ENCODE measurements at places on chromosomes 4 and X.
A peak's percentile ranks its signal among the peaks of the same experiment; 100 is the strongest.

DNA sequence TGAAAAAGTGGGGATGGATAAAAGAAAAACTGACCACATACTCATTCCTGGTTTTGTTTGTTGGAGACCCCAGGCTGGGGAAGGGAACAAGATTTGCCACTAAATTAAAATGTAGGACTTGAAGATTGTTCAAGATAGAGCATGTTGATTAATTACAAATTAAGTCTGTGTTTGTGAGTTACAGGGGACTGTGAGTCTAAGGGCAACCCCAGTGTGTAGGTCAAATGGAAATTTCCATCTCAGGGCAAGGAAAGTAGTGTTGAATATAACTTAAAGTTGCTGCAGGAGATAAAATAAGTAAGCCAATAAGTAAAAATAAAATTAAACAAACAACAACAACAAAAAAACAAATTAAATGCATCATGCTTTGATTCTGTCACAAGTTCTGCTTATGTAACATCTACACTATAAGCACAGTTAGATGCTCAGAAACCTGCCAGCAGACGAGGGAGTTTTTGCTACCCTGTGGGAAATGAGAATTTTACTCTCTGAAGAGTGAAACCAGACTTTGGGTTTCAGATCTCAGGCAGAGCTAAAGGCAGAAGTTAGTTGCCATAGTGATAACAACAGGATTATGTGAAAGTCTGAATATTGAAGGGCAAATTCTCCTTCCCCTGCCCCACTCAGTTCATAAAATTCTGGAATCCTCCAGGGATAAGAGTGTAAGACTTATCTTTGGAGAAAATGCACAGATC lies 352.3 kb downstream of the GRXCR1 start:
- DNase-seq, result no peak

- no peak for DNase-seq
Observed at GRCh38 chr4:126215759-126216158, 901.0 kb downstream of the FAT4 start.

DNA sequence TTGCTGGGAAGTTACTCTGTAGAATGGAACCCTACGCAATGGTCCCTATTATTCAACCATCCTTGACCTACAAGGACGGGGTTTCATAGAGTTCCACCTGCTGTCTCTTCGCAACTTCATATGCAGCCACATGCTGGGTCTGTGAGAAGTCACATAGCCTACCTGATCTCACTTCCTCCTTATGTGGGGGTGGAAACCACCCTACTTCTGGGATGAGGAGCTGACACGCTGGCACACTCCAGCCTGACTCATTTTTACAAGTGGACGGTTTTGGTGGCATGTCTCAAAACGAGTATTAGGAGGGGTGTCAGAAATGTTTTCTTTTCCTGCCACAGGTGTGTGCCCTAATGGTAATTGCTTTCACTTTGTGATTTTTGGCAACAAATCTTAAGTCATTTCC lies 36.8 kb upstream of the ARSD start:
- no peak for DNase-seq

- DNase-seq, result no peak
Observed at GRCh38 chr4:147056940-147057610, 111.4 kb upstream of the TTC29 start.

- no peak for DNase-seq
Observed at GRCh38 chrX:8413279-8413678, 51.4 kb upstream of the VCX3B start.

GRCh38 chrX:26649534-26649933 lies 433.6 kb downstream of the MAGEB5 start:
- no peak for DNase-seq

- DNase-seq, result no peak
Observed at GRCh38 chr4:140070973-140071372, 83.0 kb downstream of the MAML3 start.

GRCh38 chr4:186669159-186669731 lies 54.4 kb downstream of the FAT1 start:
- peak; percentile 60 for DNase-seq

DNA sequence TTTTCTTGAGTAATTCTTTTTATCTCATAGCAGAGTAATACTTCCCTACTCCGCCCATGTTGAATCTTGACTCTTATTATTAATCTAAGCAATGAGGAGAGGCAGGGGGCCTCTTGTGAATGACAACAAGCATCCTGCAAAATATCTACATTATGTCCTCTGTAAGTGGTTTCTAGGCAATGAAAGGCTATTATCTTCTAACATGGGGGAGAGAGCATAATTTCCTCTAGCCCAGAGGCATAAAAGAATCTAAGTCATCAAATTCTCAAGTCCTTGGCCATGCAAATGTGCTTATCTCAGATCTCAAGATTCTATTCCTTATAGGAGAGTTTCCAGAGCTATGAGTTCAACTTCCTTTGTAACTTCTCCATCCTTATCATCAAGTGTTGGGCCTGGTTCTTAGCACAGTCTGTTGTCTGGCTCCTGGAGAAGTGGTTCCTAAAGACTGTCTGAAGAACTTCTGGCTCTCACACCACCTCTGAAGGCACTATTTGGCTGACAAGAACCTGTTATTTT lies 423.1 kb upstream of the INTU start:
- DNase-seq, result no peak

DNA sequence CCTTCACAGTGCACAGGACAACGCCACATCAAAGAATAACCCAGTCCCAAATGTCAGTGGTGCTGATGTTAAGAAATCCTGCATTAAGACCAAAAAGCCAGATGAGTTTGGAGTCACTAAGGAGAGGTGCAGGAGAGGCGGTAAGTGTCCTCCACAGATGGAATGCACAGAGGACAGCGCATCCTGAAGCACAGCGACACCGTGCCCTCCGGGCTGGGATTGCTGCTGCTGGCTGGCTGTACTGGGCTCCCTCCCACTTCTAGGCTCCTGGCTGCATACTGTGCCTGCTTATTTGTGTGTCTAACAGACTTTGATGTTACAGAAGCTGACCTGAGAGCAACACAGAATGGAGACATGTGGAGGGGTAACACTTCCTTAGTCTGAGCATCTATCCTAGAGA lies 325.6 kb upstream of the BOD1L1 start:
- DNase-seq, result no peak

GRCh38 chr4:46856333-46856732 lies 52.7 kb downstream of the COX7B2 start:
- no peak for DNase-seq

GRCh38 chrX:136816975-136817374 lies 36.2 kb upstream of the ARHGEF6 start:
- DNase-seq, result peak; percentile 23

DNA sequence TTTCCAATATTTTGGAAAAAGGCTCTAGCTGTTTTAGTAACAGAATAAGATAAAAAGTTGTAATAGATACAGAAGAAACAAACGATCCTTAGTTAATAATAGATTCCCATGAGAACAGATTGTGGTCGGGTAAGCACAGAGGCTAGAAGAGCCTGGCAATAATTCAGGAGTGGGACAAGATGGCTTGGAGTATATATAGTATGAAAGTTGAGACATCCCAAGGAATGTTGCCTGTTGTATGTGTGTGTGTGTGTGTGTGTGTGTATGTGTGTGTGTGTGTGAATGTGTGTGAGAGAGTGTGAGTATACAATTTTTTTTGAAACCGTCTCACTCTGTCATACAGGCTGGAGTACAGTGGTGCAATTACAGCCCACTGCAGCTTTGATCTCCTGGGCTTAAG lies 150.7 kb downstream of the PDGFC start:
- DNase-seq, result no peak

DNA sequence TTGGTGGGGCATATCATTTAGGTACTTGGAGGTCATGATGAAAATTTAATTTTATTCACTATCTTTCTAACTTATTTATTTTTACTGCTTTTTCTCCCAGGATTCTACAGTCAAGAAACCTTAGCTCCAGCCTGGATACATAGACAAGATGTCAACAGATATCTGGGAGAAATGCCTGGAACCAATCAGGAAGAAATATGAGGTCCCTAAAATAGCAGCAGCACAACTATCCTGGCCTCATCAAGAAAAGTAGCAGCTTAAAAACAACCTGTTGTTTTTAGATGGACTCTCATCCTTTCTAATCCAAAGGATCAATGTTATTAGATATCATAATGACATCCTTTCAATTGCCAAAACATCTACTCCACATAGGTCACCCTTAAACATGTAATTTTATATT lies 54.5 kb downstream of the MAOB start:
- DNase-seq, result no peak

- DNase-seq, result no peak
Observed at GRCh38 chr4:12118651-12119213, 690.0 kb upstream of the HS3ST1 start.

- peak; percentile 1 for DNase-seq
Observed at GRCh38 chr4:64384237-64385203, 24.7 kb downstream of the TECRL start.

DNA sequence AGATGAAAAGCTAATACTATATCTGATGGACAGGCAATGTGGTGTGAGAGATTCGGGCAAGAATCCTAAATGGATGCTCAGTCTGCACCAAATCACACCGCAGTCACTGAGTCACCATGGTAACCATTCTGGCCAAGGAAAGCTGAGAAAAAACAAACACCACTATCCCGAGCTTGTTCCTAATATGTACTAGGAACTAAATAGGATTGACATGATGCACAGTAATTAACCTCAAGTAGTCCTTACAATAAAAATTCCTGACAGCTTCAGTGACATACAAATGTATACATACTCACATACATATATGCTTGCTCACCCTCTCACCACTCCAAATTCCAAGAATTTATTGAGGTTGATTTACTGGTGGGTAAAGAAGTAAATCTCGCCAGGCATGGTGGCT lies 1.1 kb upstream of the RAB40A start:
- DNase-seq, result peak; percentile 16

DNA sequence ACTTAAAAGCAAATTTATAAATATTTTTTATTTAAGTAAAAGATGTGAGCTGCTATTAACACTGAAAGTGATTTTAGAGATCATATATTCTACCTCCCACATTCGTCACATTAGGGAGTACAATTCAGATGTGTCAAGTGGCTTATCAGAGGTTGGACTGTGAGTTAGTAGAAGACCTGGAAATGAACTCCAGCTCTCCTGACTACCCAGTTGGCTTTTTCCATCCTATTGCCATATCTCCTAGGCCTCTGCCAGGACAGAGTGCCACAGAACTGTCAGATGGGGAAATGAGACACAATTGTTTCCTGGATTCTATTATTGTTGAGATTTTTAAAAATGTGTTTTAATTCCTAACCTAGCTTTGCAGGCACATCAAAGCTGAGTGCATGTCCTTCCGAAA lies 634.1 kb upstream of the MAGEB2 start:
- no peak for DNase-seq

GRCh38 chr4:150297861-150298474 lies 219.7 kb downstream of the DCLK2 start:
- DNase-seq, result peak; percentile 13
